ENCODE measurements at places on chromosomes 5 and 9.

- peak; percentile 64 for DNase-seq
Observed at GRCh38 chr5:152142840-152143469, 218.3 kb upstream of the GLRA1 start.

- DNase-seq, result no peak
Observed at GRCh38 chr9:78441822-78442431, 145.0 kb downstream of the PSAT1 start.

DNA sequence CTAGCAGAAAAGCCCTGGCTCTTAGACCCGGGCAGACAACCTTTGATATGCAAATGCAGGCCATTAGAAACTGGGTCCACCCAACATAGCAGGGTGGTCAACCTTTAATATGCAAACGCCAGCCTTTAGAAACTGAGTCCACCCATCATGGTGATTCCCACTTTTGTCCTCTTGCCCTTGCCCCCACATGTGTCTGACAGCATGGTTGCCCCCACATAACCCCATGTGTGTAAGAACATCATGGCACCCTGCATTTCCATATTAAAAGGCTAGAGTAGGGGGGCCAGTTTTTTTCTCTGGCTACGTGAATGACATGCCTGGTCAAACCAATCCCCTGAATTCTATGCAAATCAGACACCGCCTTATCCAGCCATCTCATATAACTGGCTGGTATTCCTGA, 273.2 kb upstream of the PRDM9 start:
- no peak for DNase-seq

DNA sequence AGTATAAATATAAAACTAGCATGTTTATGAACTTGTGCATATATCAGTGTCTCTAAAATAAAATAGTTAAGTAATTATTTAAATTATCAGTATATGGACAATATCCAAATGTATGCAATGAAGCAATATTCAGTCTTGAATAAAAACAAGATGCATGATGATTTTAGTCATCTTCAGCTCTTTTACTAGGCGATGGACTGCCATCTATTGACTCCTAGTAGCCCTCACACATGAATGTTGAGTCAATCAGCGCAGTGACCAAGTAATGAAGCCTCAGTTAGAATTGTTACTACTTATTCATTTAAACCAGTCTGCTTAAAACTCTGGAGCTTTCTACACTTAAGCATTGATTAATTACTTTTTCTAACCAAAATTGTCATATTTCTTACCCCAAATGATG, 92.9 kb upstream of the GRHPR start:
- DNase-seq, result peak; percentile 1

- no peak for DNase-seq
Observed at GRCh38 chr9:35042891-35043545, 29.4 kb downstream of the VCP start.

- DNase-seq, result no peak
Observed at GRCh38 chr5:76908166-76908565, 44.7 kb upstream of the CRHBP start.

- DNase-seq, result no peak
Observed at GRCh38 chr5:92050970-92051369, 667.9 kb upstream of the ARRDC3 start.

DNA sequence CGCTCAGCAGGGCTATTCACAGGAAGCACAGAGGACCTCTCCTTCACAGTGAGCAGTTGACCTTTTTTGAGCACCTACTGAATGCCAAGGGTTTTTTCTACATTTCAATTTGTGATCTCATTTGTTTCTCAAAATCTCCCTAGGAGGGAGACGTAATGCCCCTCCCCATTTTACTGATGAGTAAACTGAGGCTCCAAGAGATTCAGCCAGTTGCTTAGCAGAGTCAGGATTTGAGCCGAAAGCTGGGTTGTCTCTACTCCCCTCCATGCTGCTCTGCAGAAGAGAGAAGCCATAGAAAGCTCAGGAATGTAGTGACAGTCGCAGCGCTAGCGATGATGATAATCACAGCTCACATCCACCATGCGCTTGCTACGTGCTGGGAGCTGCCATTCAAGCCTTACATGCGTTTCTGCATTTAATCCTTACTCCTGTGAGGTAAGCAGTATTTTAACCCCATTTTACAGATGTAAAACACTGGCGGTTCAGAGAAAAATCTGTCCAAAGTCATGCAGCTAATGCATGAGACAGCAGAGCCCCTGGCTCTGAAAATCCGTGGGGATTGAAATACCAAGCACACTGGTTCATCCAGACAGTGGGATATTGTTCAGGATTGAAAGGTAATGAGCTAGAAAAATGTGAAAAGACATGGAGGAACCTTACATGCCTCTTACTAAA, 33.8 kb downstream of the ERGIC1 start:
- DNase-seq, result no peak

DNA sequence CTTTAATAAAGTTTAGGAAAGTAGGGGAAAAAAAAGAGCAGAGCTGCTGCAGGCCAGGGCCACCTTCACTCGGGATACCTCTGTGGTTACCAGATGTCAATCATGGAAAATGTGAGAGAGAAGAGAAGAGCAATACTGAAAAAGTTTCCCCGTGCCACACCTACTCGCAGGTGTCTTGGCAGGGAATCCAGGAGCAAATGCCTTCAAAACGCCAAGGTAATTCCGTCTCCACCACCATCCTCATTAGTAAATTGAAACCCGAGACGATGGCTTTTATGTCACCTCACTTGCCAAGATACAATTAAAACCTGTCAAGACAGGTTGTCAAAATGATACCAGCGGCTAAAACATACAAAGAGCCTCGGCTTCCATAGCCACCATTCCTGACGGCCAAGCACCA, 49.7 kb downstream of the FAM81B start:
- DNase-seq, result no peak

DNA sequence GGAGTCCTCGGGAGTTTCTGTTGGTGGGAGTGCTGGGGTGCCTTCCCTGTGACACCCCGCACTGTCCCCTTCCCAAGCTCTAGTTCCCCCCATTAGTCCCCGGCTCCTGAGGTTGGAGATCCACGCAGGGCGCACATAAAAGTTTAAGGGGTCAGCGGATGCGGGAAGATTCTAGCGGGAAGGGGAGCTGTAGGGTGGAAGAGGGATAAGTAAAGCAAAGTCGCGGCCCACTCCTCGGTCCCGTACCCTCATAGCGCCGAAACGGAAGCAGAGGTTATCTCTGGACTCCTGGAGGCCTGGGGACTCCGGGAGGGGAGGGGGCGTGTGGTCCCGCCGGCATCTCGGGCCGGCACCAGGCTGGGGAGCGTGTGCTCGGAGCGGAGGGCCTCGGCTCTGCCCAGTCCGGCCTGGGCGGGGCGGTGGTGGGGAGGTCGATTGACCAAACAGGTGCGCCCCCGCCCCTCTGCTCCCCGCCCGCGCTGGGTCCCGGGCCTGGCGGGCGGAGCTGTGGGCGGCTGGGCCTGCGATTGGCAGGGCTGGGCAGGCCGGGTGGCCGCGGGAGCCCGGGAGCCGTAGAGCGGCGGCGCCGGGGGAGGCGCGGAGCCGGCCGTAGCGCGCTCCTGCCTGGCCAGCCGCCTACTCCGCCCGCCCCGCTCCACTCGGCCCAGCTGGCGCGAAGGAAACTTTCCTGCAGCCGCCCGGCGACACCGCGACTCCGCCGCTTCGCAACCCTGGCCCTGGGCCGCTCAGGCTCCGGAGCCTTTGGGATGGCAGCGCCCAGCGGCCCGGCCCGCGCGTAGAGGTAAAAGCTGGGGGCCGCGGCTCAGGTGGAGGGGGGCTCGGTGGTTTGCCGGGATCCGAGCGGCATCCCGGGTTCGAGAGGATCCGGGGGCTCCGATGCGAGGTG, 52.2 kb upstream of the DAB2IP start:
- DNase-seq, result no peak

- no peak for DNase-seq
Observed at GRCh38 chr9:105339849-105340248, 95.4 kb downstream of the SLC44A1 start.

DNA sequence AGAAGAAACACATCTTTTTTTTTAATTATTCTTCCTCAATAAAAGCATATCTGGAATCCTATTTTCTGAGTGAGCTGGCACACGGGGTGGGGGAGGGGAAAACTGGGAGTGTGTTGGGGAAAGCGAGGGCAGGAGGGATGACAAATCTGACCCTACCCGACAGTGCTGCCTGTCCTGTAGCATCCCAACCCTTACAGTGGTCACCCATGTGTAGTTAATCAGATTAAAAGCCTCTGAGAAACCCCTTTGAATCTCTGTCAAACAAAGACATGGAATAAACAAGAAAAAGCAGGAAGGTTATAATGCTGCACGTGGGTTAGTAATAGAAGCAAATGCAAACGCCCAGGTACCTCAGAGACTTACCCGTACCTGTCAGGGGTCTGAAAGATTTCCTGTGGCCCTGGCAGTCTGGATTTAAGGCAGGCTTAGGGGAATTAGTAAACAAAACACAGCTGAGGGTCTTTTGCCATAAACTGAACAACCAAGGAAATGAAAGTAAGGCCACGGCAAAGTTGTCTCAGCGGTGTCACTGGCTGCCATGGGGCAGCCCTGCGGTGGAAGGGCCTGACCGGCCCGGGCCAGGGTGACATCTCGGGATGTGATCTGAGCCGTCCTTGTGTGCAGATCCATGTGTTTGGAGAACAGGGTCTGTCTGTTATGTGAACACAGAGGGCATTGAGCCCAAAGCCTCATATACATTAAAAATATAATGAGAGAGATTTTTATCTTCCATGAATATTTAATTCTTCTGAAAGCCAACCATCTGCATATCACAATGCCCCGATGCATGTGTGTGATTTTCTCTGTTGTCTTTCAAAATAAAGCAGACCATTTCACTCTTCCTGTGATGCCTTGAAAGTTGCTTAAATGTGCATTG, 308.2 kb downstream of the ZNF608 start:
- no peak for DNase-seq

GRCh38 chr9:134758949-134759607, 117.5 kb downstream of the COL5A1 start:
- no peak for DNase-seq

GRCh38 chr9:120965344-120966012, 38.9 kb upstream of the TRAF1 start:
- DNase-seq, result no peak

DNA sequence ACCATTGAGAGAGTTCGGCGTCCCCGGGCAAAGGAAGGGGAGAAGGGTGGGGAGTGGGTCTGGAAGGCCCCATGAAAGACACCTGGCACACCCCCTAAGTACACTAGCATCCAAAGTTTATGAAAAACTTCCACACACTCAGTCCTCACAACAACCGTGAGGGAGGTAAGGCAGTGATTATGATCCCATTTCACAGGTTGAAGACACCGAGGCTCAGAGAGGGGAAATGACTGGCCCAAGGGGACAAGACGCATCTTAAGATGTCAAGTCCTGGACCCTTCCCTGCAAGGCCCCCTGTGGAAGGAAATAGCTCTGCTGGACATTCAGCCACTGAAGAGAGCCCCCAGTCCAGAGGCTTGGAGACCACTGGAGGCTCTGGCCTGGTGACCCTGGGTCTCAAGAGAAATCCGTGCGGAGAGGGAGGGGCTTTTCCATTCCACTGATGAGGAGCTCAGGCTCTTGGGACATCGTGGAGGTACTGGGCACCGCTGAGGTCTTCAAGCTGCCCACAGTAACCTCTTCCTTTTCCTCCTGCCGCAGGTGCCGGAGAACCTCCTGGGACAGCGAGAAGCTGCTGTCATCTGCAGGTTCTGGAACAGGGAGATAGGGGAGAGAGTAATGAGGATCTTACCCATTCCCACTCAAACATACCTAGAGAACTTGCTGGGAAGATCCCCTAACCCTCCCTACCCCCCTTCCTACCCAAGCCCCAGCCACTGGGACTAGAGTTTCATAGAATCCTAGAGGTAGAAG, 5.2 kb downstream of the SMIM33 start:
- DNase-seq, result no peak

GRCh38 chr5:83026516-83026915, 50.7 kb downstream of the TMEM167A start:
- DNase-seq, result no peak

- peak; percentile 19 for DNase-seq
Observed at GRCh38 chr9:99076483-99077171, 28.3 kb upstream of the TGFBR1 start.

- no peak for DNase-seq
Observed at GRCh38 chr9:107612136-107612535, 122.6 kb upstream of the KLF4 start.

- no peak for DNase-seq
Observed at GRCh38 chr5:56671571-56671970, 143.8 kb upstream of the MAP3K1 start.

DNA sequence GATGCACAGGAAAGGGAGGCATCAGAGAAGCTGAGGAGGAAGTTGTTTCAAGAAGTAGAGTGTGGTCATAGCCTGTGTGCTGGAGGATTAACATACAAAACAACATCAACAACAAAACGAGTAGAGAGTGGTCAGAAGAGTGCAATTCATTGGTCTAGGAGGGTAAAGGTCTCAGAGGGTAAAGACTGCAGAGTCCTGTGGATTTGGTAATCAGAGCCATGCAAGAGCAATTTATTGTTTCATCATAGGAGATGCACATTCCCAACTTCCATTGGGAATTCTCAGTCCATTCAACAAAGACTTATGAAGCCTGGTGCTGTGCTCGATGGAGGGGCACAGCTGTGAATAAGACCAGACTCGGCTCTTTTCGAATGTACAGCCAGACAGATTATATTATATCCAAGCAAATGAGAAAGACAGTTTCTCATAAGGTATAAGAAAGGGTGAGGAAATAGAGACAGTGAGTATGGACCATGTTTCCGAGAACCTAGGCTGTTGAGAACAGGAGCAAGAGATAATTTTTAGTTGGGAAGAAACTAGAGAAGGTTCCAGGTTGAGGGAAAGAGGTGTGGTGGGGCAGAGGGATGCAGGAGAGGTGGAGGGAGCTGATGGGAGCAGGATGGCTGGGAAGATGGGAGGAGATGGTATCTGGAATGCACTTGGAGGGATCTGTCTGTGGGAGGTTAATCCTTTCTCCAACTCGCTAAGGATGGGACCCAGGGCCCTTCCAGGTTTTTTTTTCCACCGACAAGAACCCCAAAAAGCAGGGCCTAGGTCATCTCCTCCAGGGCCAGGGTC, 7.9 kb upstream of the MYORG start:
- no peak for DNase-seq

- no peak for DNase-seq
Observed at GRCh38 chr9:137815256-137816255, 62.0 kb upstream of the CACNA1B start.

DNA sequence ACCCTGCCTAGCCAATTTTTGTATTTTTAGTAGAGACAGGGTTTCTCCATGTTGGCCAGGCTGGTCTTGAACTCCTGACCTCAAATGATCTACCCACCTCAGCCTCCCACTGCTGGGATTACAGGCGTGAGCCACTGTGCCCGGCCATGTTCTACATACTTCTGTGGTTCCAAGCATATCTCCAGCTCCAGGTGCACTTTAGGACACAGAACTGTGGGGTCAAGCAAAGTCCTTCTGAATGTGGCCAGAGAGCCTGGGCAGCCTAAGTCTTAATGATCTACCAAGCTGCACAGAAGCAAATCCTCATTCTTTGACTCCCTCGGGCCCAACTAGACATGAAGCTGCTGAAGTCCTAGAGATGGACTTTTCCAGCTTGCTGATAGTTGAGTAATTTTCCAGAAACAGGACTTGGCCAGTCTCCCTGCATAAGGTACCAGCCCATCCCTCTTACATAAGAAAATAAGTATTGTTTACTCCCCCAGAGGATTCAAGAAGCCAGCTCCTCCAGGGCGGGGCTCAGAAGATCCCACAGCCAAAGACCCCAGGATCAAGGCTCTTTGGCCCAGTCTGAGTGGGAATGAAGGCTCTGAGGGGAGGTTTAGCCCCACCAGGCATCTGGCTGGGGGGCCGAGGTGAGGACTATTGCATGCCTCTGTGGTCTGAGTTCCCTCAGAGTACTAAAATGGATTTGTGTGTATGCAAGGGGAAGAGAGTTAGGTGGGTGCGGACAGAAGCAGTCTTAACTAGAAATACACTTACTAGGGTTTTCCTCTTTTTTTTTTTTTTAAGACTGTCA, 8.7 kb downstream of the CLTB start:
- DNase-seq, result no peak
